ENCODE measurements at places on chromosomes 7 and 10.
A peak's percentile ranks its signal among the peaks of the same experiment; 100 is the strongest.

- no peak for DNase-seq
These were observed 123.2 kb downstream of the DNAJB6 start for GRCh38 chr7:157459966-157460365.

GRCh38 chr7:157602156-157602555 is 265.4 kb downstream of the DNAJB6 start:
- DNase-seq: no peak

DNA sequence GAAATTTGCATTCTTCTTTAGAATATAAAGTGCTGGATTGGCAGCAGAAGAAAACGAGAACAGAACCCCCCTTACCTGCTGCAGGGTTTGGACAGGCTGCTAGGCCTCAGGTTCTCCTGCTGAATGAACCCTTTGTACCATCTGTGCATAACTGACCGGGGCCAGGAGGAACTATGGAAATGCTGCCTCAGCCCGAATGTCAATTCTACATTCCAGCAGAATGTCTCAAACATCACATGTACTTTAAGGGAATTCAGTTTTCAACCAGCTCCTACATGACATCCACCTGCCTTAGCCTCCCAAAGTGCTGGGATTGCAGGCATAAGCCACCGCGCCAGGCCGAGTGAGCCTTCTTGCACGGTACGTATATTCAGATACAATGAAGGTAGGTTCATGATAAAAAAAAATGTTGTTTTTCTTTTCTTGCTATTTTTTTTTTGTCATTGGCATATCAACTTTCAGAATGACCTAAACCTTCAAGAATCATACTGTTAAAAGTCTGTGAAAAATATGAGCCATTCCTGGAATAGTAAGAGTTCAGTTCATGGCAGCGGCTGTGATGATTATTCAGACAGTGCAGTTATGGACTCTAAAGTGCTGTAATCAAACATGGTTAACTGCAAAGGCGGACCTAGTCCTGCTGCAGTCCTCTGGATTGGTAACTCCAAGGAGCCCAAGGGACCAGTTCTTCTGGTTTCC is 84.4 kb upstream of the TNS3 start:
- DNase-seq: no peak

- no peak for DNase-seq
These were observed 145.8 kb downstream of the CDH23 start for GRCh38 chr10:71542478-71542877.

- DNase-seq: no peak
These were observed 9.0 kb downstream of the EMX2 start for GRCh38 chr10:117551330-117552155.

DNA sequence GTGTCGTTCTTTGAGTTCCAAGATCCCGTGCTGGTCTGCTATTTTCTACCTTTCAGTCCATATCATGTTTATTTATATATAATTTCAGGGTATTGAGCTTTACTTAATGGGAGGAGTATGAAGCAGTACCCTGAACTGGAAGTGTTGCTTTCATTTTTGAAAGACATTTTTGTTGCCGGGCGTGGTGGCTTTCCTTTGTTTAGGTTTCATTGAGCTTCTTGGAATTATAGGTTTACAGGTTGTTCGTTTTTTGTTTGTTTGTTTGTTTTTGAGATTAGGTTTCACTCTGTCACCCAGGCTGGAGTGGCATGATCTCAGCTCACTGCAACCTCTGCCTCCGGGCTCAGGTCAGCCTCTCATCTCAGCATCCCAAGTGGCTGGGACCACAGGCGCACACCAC is 7.4 kb downstream of the ZNF487 start:
- DNase-seq: no peak

DNA sequence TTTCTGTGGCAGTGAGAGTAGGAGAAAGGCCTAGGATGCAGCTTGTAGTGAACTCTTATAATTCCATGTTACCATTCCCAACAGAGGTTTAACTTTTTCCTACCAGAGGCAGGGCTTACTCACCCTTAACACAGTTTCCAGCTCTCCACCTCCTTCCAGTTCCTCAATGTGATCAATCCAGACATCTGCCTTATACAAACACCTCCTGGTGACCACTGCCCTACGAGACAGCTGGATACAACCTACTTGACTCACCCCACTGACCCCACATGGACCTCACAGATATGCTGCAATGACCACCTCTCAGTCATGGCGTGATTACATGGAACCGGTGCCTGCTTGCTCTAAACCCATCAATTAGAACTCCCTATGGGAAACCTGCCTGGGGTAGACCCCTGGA is 326.5 kb downstream of the TNS3 start:
- DNase-seq: no peak

- DNase-seq: no peak
These were observed 314.9 kb upstream of the STEAP1 start for GRCh38 chr7:89839329-89839728.

DNA sequence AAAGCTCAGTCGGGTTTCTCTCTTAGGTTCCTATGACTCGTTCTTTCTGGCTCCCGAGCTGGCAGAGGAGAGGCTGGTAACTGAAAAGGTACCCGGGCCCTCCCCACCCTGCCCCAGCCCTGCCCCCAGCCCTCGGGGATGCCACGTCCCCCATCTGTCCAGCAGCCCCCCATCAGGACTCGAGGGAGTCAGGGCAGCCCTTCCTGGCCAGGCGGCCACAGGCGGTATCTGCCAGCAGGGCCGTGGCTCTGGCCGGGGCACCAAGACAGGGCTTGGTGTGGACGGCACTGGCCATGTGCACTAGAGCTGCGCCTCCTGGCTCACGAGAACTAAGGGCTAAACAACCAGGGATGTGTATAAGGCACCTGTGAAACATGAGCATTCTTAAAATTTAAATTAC is 29.7 kb downstream of the KNDC1 start:
- DNase-seq: no peak

- no peak for DNase-seq
These were observed 38.0 kb downstream of the MEOX2 start for GRCh38 chr7:15648461-15648961.

GRCh38 chr10:104256335-104256961 is 1.8 kb downstream of the GSTO1 start:
- DNase-seq: no peak

DNA sequence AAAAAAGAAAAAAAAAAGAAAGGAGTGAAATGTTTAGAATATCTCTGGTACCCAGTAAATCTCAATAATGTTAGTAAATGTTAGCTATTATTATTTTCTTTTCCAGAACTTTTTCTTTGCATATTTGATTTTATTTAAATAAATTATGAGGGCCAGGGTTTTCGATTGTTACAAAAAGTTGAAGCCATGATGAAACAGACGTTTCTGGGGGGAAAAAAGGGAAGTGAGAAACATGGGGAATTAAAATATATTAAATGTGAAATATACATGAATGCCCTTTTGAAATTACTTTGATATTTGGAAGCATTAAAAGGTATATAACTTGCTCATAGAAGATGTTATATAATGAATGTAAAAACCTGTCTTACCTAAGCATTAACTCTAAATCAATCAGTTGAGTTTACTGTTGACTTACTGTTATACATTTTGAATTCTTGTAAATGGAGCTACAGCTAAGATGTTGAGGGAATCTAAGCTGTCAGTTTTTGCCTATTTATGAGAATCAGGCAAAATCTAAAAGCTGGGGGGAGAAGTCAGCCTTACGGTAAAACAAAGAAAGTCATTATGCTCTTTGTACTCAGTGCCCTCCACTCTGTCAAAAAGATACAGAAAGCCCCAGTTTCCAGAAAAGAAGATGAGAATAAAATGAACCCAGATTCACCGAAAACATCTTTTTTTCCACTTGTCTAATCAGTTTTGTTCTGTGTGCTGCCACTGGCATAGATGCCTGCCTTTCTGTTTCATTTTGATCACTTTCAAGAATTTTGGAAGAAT is 30.0 kb upstream of the KDM7A start:
- no peak for DNase-seq

DNA sequence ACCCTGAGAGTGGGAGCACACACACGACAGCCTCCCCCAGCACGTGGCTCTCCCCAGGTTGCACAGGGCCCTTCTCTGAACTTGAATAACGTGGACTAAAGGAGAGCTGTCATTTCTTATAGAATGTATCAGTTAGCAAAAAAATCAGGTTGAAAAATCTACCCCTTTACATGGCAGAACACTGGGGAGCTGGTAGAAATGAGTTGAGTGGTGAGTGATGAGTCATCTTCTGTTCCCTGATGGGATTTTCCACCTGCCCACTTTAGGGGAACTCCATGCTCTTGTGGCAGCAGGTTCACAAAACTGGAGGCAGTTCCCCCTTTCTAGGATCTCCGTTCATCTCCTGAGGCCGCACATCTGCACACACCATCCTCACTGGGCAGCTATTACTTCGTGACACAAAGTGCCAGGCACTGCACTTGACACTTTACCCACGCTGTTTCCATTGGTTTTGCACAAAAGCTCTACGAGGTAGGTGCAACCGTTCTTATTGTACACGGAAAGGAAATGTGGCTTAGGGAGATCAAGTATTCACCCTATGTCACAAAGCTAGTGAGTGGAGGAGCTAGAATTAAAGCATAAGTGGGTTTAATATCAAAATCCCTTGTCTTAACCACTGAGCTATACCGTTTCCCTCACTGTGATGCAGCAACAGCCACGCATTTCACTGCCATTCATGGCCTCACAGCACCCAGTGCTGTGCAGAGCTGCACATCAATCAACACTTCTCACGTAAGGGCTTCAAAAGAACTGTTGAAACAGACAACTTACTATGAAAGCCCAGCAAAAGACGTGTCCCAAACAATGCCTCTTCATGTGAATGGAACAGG is 80.2 kb downstream of the RNF216 start:
- DNase-seq: no peak

- DNase-seq: no peak
These were observed 1.1 kb downstream of the RSU1 start for GRCh38 chr10:16816171-16816570.

GRCh38 chr10:78222096-78222790 is 188.6 kb downstream of the RPS24 start:
- no peak for DNase-seq

- DNase-seq: no peak
These were observed 530.1 kb upstream of the FOXK1 start for GRCh38 chr7:4151926-4152549.

DNA sequence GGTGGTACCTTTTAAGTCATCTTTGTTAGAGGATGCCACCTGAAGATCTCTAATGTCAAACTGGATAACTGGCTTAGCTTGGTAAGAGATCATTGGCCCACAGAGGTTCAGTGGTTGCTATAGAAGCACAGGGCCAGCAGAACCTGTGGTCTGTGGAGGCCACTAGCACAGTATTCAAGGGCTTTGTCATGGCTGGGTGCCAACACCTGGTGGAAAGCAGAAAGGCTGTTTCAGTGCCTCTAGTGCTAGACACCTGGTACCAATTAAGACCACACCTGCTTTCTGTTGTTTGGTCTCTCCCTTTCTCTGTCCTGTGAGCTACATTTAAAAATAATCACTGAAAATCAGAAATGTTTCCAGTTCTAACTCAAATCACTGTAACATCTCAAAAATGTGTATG is 10.0 kb upstream of the PCGF5 start:
- no peak for DNase-seq

DNA sequence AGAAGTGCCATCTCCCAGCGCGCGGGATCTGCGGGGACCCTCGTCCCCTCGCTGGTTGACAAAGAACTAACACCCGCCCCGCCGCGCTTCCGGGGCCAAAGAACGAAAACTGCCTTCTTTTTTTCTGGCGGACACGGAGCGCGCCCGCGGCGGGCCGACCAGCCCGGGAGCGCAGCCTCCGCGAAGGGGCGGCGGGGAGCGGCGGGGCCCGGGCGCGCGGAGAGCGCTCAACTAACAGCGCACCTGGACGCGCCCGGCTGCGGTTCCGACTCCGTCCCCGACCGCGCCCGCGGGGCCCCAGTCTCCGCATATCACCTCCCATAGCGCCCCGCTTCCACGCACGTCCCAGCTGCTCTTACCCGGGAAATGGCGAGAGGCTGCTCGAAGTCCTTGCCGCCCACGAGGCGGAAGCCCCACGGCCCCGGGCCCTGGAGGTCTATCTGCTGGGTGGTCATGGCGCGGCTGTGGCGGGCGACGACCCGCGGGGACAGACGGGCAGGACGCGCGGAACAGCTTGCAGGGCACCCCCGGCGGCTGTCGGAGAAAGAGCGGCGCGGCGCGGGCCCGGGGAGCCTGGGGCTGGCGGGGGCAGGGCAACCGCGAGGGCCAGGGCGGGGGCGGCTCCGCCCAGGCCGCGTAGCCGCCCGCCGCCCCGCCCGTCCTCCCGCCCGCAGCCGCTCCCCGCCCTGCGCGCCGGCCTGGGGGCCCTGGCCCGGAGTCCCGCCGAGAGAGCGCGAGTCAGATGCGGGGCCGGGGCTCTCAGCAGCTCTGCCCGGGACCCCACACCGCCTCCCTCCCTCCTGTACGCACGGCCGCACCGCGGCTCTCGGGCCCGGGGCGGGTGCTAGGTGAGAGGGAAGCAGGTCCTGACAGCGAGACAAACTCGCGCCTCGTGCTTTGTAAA is at the start of gene PDLIM1:
PDLIM1 (minus strand) TSS at position 543 of the 904 bp plus-strand sequence; CDS start at position 455, 88 bp downstream.
- peak; percentile 8 for DNase-seq

DNA sequence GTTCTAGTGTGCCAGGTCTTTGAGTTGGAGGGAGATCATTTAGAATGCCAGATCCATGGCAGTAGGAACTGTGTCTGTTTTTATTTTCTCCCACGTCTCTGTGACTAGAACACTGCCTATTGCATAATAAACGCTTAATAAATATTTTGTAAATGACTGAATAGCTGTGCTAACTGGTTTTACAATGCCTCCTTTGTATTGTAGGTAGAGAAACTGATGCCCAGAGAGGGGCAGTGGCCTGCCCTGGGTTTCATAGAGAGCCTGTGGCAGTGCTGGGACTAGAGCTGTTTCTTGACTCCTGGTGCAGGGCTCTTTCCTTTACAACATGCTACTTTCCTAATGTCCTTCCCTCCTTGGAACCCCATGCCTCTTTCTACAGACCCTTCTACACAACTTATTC is 2.5 kb downstream of the TAS2R5 start:
- DNase-seq: no peak

GRCh38 chr7:40922316-40922670 is 780.6 kb downstream of the INHBA start:
- DNase-seq: no peak

DNA sequence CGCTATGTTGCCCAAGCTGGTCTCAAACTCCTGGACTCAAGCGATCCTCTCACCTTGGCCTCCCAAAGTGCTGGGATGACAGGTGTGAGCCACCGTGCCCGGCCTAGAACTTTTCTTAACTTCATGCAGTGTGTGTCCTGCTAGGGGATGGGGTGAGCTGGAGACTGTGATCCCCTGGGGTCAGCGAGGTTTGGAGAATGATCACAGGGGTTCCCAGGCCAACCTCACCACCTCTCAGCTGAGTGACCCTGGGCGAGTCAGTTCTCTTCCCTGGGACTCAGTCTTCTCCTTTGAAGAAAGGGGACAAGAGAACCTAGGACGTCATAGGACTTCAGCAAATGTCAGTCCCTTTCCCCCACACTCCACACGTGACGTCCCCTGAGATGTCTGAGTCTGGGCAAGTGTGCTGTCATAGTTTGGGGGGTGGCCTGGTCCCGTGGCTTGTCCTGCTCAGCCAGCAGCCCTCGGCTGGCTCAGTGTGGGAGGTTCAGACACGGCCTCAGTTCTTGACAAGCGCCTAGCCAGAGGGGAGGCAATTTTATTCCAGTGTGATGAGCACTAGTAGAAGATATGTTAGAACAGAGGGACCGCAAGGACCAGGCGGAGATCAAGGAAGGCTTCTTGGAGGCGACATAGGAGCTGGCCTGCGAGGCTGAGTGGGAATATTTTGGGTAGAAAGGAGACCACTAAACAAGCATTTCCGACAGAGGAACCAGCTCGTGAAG is 43.3 kb upstream of the ELN start:
- DNase-seq: no peak

Data from activated effector memory CD4-positive, alpha-beta T cell treated with Interleukin-2 at 50 U/mL for 16 hours (primary cell).